SIG-M5 (cell line): ENCODE measurements at places on chromosomes 2 and 18.

GRCh38 chr18:3471141-3471648 lies 21.2 kb downstream of the TGIF1 start:
- no peak for DNase-seq

DNA sequence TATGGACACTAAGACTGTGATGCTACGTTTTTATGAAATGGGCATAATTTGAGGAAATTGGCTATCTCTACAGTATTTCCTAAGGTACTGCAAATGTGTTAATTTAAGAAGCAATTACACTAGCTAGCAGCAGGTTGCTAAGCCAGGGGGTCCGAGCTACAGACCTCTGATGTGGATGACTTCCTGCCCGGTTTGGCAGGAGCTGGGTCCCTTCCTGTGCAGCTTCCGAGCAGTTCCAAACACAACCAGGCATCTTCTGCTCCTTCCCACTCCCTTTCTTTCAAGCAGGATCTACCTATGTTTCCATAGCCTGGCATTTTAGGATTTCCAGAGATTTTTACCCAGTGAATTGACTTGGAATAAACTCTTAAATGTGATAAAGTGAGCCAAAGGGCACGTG lies 55.7 kb downstream of the SCN2A start:
- no peak for DNase-seq

DNA sequence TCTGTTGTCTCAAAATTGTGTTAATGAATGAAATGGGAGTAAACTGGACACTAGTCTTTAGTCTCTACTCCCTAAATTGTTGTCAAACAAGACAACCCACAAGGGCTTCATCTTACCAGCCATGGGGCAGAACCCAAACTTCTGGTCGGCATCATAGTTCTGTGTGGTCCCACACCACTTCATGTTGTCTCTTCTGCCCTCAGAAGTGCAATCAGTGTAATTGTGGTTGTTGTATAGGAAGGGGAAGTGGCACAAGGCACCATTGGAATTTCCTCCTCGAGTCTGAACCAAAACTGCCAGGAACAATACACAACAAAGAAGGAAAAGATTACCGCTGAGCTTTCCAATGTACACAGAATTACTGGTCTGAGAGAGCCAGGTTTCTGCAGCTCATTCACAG lies 12.6 kb downstream of the FN1 start:
- no peak for DNase-seq

- DNase-seq: no peak
These were observed 19.6 kb upstream of the TDRD15 start for GRCh38 chr2:21104030-21104660.

DNA sequence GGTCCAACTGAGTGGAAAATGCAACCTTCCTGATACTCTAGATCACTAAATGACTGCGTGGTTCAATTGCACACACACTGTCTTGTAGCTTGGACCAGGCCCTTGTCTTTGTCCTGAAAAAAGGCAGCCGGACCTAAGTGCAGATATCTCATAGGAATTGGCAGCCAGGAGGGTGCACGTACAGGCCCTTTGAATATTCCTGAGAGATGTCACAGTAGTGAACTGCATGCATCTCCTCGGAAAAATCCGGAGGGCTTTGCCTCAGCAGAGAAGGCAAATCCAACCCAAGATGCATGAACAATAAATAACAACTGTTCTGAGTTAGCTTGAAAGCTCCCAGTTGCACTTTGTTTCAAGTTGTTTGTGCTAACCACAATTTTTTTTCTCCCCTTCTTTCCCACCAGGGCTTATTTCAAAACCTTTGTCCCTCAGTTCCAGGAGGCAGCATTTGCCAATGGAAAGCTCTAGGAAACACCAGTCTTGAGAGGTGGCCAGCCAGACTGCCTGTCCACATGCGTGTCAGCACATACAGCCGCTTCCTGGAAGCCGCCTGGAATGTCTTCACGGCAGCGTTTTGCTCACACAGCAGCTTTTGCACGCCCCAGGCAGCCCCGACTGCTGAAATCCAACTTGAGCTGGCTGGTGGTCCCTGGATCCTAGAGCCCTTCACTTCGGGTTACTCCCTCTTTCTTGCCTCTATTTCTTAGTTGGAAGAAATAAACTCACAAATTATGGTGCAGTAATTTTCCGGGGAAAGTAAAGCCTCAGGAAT lies 54.4 kb upstream of the FOSL2 start:
- no peak for DNase-seq

DNA sequence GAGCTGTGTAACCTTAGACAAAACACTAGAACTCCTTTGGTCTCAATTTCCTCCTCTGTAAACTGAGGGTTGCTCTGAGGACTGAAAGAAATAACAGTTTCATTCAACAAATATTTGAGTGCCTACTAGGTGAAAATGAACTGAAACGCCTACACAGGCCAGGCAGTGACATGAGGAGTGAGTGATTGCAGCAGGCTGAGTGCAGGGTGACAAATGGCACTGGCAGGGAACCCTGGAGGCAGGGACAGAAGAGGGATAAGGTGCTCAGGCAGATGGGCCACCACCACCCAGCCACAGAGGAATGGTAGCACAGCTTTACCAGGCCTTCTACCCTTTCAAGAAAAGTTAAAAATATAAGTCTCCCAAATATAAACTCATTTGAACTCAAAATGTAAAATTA lies 11.5 kb upstream of the RNU4ATAC start:
- DNase-seq: no peak

GRCh38 chr18:7896161-7896560 lies 329.0 kb downstream of the PTPRM start:
- DNase-seq: no peak

DNA sequence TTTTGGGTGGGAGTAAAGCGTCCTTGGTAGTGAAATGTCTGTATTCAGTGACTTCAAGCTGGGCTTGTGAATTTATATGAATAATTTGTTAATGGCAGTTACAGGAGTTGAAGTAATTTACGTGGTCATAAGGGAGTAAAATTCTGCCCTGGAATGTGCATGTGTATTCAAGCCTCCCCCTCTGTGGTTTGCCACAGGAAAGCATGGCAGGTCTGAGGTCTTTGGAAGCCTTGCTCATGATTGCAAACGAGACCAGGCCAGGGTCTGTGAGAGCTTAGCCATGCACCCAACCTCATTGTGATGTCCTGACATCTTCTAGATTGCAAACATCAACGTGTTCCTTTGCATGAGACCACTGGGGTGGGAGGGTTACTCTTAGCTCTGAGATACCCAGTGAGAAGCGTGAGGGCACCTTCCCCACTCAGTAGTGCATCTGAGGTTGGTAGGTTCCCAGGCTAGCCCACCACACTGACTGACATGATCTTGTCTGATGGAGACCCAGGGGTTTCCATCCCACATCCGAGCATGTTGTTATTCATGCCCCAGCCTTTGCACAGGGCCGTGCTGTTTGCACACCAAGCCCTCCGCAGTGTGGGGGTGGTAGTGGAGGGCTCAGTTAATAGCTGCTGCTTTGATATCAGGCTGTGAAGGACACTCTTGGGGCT lies 216.5 kb downstream of the KLHL29 start:
- no peak for DNase-seq

GRCh38 chr18:39969803-39970494 lies 1985.1 kb upstream of the PIK3C3 start:
- no peak for DNase-seq

DNA sequence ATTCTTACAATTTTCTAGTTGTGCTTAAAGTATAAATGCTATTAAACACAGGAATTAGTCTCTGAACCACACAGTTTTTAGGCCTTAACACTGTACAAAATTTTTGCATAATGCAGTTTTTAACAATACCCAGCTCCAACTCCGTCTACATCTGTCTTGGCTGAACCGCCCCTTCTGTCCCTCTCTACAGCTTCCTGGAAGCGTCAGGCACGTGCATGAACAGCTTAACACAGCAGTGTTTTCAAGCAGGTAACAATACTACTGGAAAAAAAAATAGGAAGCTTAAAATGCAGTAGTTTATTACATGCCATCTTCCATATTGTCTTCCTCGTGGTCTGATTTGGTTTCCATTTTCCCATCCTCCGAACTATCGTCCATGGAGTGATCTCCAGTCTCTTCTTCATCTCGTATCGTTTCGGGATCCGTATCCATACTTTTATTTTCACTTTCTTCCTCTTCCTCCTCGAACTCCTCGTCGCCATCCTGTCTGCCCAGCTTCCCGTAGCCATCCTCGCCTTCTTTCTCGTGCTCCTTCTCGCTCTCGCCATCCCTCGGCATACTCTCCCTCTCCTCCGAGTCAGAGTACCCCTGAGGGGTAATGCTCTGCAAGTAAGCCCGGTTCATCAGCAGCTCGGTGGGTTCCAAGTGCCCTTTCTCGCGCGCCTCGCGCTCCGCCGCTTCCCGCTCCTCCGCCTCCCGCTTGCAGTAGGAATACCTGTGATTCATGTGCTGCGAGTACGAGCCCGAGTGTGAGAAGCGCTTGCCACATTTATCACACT lies 130.6 kb downstream of the ZEB2 start:
- no peak for DNase-seq

- DNase-seq: peak; percentile 76
These were observed 76.5 kb downstream of the STRN start for GRCh38 chr2:36889795-36890194.

DNA sequence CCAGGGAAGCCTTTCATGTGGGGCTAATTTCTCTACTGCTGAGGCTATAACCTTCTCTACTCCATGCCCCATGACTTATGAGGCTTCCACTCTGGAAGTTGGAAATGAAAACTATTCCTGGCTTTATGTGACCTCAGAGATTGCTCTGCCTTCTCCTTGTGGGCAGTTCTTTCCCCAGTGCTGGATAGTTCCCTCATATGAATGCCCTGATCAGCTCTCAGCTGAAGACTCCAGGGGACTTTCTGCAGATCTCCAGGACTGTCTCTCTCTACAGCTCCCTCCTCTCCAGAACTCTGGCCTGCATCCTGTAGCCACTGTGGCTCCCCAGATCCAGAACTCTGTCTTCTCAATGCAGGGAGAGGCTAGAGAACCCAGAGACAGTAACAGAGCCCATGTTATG lies 235.1 kb downstream of the SEPTIN10 start:
- DNase-seq: no peak

DNA sequence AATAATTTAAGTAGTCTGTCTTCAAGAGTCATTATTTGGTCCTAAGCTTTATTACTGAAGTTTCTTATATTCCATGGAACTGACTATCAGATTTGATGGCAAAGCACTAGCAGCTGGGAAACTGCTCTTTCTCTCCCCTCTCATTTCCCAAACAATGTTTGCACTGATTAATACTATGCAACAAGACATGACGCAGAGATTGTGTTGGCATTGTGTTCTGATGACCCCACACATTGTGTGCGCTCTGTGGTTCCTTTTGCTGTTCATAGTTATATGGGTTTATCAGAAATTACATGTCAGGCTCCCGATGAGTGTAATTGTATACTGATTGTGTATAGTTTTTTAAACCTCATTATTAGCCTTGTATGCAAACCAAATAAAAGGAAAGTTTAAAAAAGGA lies 331.6 kb upstream of the FANCL start:
- no peak for DNase-seq

GRCh38 chr2:64203131-64203857 lies 59.1 kb upstream of the PELI1 start:
- DNase-seq: no peak
